ENCODE measurements at places on chromosomes 13 and 19. TPM values are rescaled to one million over a fixed set of nuclear protein-coding genes. Genes with fewer than 3 reads are reported as not detected.

- DNase-seq, result no peak
- H3K4me1 ChIP-seq, result no peaks in the 10 kb centered on the region
- no peaks in the 10 kb centered on the region for H3K36me3 ChIP-seq
- no peaks in the 10 kb centered on the region for H3K27me3 ChIP-seq
- H3K27ac ChIP-seq, result no peak overlapping the region
Measured at GRCh38 chr19:56597696-56598095, 2.6 kb downstream of the ZNF71 start.

CNFN gene
- total RNA-seq, result 9.4 TPM

- H3K4me1 ChIP-seq, result peaks cover 6% of the 10 kb centered on the region
- no peak overlapping the region for H3K27ac ChIP-seq
- DNase-seq, result peak; percentile 35
- H3K4me3 ChIP-seq, result no peak overlapping the region
- no peaks in the 10 kb centered on the region for H3K27me3 ChIP-seq
Measured at GRCh38 chr13:110644892-110645521, 29.7 kb downstream of the NAXD start.

- no peaks in the 10 kb centered on the region for H3K4me1 ChIP-seq
- H3K27me3 ChIP-seq, result no peaks in the 10 kb centered on the region
- H3K4me3 ChIP-seq, result no peak overlapping the region
- DNase-seq, result no peak
- H3K27ac ChIP-seq, result no peak overlapping the region
- no peaks in the 10 kb centered on the region for H3K36me3 ChIP-seq
Measured at GRCh38 chr13:98274921-98275487, 97.9 kb upstream of the RNF113B start.

GRCh38 chr19:10615429-10616023 lies 9.8 kb upstream of the SLC44A2 start:
- H3K27ac ChIP-seq, result no peak overlapping the region
- no peaks in the 10 kb centered on the region for H3K27me3 ChIP-seq
- H3K36me3 ChIP-seq, result no peaks in the 10 kb centered on the region
- no peaks in the 10 kb centered on the region for H3K4me1 ChIP-seq
- no peak for DNase-seq

DNA sequence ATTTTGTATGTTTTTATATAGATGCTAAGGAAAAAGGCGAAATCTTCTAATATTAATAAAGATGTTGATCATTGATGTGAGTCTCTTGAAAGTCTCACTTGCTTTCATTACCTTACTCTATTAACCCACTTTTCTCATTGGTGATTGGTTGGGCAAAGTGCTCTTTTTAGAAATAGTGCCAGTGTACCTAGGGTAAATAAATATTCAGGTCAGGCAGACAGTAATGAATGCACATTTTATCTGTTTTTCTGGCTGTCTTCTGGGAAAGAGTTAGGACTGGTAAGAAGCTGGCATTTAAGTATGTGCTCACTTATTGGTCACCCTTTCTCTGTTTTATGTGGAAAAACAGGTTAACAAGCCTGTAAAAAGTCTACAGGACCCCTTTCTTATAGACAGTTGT lies 11.2 kb downstream of the SERP2 start:
- H3K4me3 ChIP-seq, result no peak overlapping the region
- no peaks in the 10 kb centered on the region for H3K27me3 ChIP-seq
- no peaks in the 10 kb centered on the region for H3K4me1 ChIP-seq
- no peaks in the 10 kb centered on the region for H3K36me3 ChIP-seq

SHANK1 gene
- total RNA-seq, result 2.3 TPM

GRCh38 chr13:72559716-72560115 lies 167.7 kb downstream of the MZT1 start:
- H3K27me3 ChIP-seq, result no peaks in the 10 kb centered on the region
- H3K4me3 ChIP-seq, result no peak overlapping the region
- H3K4me1 ChIP-seq, result no peaks in the 10 kb centered on the region
- no peaks in the 10 kb centered on the region for H3K36me3 ChIP-seq
- no peak overlapping the region for H3K27ac ChIP-seq

MEX3D gene
- total RNA-seq, result 60.6 TPM

DNA sequence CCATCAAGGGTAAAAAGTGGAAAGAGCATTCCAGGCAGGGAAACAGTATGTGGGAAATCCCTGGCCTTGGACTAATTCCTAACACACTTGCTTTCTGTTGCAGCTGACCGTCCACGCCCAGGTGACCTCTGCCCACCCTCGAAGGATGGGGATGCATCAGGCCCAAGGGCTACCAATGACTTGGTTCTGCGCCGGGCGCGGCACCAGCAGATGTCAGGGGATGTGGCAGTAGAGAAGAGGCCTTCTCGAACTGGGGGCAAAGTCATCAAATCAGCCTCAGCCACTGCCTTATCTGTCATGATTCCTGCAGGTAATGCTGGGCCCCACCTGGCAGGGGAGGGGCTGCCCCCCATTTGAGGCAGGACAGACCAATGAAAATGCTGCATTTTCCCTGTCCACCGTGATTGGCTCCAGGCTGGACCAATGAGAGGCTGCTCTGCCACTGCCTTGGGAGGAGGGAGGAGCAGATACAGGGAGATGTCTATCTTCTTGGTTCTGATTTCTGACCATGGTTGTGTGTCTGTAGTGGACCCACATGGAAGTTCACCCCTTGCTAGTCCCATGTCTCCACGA lies 12.6 kb downstream of the DNASE2 start:
- DNase-seq, result no peak
- H3K4me1 ChIP-seq, result no peaks in the 10 kb centered on the region
- no peak overlapping the region for H3K27ac ChIP-seq
- no peaks in the 10 kb centered on the region for H3K36me3 ChIP-seq
- H3K27me3 ChIP-seq, result no peaks in the 10 kb centered on the region
- no peak overlapping the region for H3K4me3 ChIP-seq

DOCK9 gene
- 117 TPM for total RNA-seq

NLRP9 gene
- 4.0 TPM for total RNA-seq

DNA sequence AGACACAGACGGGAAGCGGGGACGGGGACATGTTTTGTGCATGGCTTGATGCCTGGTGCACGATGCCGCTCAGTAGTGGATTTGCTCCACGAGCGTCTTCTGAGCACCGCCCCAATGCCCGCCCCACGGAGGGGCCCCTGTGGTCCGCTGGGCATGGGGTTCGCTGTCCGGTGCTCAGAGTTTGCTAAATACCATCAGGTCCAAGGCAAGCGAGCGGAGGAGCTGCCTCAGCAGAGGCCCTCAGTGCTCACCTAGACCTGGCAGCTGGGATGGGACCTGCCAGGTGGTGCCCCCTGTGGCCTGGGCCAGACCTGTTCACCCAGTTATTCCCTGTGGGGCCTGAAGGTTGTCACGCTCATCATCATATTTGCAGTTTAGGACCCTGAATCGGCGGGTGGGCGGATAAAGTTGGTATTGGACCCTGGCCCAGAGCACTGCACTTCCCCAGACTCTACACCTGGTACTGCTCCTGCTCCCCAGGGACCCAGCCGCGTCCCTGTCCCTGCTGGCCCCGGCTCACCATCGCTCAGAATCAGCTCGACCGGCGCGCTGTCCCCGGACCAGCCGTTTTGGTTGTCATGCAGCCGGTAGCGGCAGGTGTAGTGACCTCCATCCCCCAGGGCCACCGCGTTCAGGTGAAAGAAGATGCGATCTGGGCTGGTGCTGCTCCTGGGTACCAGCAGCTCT lies 2.3 kb downstream of the A1BG start:
- no peak for DNase-seq
- no peaks in the 10 kb centered on the region for H3K36me3 ChIP-seq
- no peaks in the 10 kb centered on the region for H3K4me1 ChIP-seq

DNA sequence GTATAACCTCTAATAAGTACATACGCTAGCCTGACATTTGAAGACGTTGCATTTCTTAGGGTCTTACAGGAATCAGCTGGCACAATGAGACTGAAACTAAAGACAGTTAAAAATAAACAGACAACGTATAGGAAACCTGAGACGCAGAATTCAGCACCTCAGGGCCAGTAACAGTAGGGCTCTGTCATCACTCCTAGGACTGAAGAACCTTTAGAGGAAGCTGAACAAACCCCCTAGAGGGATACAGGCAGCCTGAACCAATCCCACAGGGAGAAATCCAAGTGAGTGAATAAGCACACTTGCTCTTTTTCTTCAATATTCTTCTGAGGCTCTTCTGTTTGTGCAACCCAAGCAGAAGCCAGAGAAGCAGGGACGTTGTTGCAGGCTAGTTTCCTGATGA lies 53.9 kb upstream of the KLHL1 start:
- H3K36me3 ChIP-seq, result no peaks in the 10 kb centered on the region
- H3K27me3 ChIP-seq, result no peaks in the 10 kb centered on the region
- H3K4me3 ChIP-seq, result no peak overlapping the region
- no peaks in the 10 kb centered on the region for H3K4me1 ChIP-seq
- no peak overlapping the region for H3K27ac ChIP-seq

C5AR2 gene
- total RNA-seq, result 1.9 TPM

DNA sequence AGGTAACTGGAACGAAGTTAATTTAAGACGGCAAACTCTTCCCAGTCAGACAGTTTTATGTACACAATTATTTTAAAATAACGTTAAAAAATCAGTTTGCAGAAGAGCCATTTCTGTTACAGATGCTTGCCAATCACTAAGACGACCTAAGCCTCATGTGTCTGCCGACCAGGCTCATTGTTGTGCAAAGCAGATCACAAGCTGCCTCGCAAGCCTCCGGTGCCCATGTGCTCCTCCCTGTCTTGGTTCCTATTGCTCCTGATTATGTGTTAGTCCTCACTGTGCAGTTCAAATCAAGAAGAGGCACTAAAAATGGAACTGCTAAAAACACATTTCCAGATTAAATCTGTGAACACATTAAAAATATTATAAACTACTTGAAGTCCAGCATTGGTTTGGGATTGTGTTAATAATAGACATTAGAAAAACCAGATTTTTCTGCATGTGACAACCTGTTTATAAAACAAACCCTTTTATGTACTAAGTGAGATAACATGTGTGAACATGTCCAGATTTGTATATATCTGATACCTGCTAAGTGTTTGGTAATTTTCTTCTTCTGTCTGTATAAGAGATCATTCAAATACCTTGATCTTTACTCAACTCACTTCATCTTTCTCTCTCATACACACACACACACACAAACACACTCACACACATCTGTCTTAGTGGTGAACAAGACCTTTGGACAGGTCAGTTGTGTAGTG lies 81.9 kb upstream of the SLC15A1 start:
- no peaks in the 10 kb centered on the region for H3K27me3 ChIP-seq
- no peak overlapping the region for H3K4me3 ChIP-seq
- DNase-seq, result no peak

DNA sequence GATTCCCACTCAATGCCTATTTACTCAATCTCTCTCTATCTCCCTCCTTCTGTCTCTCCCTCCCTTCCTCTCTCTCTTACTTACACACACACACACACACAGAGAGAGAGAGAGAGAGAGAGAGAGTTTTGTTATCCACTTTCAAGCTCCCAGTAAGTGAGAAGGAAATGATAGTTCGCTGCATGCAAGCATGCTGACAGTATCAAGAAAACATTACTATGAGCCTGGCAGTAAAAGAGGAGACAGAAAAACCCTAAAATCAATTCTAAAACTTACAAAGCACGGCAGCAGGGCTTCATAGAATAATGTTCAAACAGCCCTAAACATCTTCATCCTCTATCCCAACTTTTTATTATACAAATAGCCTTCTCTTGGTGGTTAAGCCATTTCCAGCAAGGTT lies 171.9 kb downstream of the FOXO1 start:
- no peaks in the 10 kb centered on the region for H3K4me1 ChIP-seq
- no peaks in the 10 kb centered on the region for H3K27me3 ChIP-seq
- no peak overlapping the region for H3K27ac ChIP-seq
- H3K36me3 ChIP-seq, result no peaks in the 10 kb centered on the region
- no peak overlapping the region for H3K4me3 ChIP-seq

DNA sequence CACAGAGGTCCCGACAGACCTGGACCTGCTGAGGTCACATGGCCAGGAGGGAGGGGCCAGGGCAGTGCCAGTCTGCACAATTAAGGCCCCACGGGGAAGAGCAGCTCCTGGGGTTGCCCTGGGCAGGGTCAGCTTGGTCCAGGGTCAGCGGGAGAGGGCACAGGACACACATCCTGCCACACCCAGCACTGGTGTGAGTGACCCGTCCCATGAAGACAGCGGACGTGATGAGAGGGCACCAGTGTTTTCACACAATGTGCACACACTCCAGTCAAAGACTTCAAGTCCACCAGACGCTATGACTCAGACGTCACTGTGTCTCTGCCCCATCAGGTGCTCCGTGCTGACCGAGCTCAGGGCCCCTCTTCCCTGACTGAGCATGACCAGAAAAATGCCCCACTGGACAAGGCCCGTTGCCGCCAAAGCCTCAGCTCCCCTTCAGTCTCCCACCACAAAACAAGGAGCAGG lies 4.2 kb downstream of the TMEM259 start:
- no peaks in the 10 kb centered on the region for H3K27me3 ChIP-seq
- H3K4me3 ChIP-seq, result no peak overlapping the region
- peaks cover 6% of the 10 kb centered on the region for H3K36me3 ChIP-seq

DNA sequence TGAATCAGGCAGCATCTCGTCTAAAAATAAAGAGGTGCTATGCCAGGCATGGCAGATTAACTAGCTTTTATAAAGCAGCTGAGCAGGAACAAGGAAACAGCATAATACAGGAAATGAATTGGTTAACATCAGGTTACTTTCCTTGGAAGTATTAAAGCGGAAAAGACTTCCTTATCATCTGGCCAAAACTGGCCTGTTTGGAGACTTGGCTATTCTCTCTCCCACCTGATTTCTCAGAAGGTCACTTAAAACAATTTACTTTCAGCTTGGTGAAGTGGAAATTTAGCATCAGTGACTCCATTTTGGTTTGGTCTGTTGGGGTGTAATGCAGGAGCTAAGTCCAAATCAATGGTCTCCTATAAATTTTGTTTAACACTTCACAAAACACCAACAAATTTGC lies 191.6 kb downstream of the NUFIP1 start:
- no peak overlapping the region for H3K27ac ChIP-seq
- DNase-seq, result no peak
- no peaks in the 10 kb centered on the region for H3K4me1 ChIP-seq
- H3K36me3 ChIP-seq, result no peaks in the 10 kb centered on the region

DNA sequence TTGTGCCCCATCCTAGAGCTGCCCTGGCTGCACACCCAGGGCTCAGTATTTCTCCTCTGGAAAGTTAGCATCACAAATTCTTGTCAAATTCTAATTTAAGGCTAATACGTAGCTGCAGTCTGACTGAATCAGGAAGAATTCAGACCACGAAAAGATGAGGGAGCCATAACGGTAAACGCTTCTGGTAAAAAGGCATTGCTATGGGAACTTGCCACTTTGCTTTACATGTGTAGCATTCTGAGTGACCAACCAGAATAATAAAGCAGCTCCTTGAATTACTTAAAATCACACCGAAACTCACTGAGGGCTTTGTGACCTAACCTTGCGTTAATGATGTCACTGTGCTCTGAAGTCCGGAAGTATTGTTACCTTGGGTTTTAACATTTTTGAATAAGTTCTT lies 286.6 kb upstream of the TMTC4 start:
- H3K4me3 ChIP-seq, result no peak overlapping the region
- no peaks in the 10 kb centered on the region for H3K27me3 ChIP-seq
- no peak for DNase-seq
- no peaks in the 10 kb centered on the region for H3K4me1 ChIP-seq

ZNF491 gene
- total RNA-seq, result 1.6 TPM

- H3K36me3 ChIP-seq, result no peaks in the 10 kb centered on the region
- H3K27ac ChIP-seq, result no peak overlapping the region
- H3K4me3 ChIP-seq, result peak overlapping the region; percentile 50
- H3K27me3 ChIP-seq, result no peaks in the 10 kb centered on the region
- no peak for DNase-seq
- no peaks in the 10 kb centered on the region for H3K4me1 ChIP-seq
Measured at GRCh38 chr13:36130193-36130551, 1.0 kb downstream of the DCLK1 start.

- no peak overlapping the region for H3K4me3 ChIP-seq
- H3K27me3 ChIP-seq, result no peaks in the 10 kb centered on the region
- no peak for DNase-seq
- H3K36me3 ChIP-seq, result no peaks in the 10 kb centered on the region
- H3K4me1 ChIP-seq, result no peaks in the 10 kb centered on the region
- H3K27ac ChIP-seq, result no peak overlapping the region
Measured at GRCh38 chr13:35814605-35815011, 316.6 kb downstream of the DCLK1 start.

Data from prostate gland (tissue), 2 donors.